ENCODE measurements at places on chromosomes 5 and 9. TPM values are rescaled to one million over a fixed set of nuclear protein-coding genes. Genes with fewer than 3 reads are reported as not detected.
A peak's percentile ranks its signal among the peaks of the same experiment; 100 is the strongest.

RGS7BP gene
- 0.14 TPM for total RNA-seq

WDR38 gene
- 0.14 TPM for total RNA-seq

NUTM2F gene
- not detected for total RNA-seq

OTP gene
- total RNA-seq = 0.05 TPM

PCDHA9 gene
- not detected for total RNA-seq

EQTN gene
- total RNA-seq = 0.05 TPM

GPX8 gene
- 5.1 TPM for total RNA-seq

TICAM2 gene
- 1.8 TPM for total RNA-seq

- H3K4me1 ChIP-seq = no peaks in the 10 kb centered on the region
- H3K36me3 ChIP-seq = no peaks in the 10 kb centered on the region
- H3K27me3 ChIP-seq = no peaks in the 10 kb centered on the region
- H3K27ac ChIP-seq = no peak overlapping the region
- H3K4me3 ChIP-seq = no peak overlapping the region
These were observed 700.3 kb upstream of the TYRP1 start for GRCh38 chr9:11992866-11993265.

DNA sequence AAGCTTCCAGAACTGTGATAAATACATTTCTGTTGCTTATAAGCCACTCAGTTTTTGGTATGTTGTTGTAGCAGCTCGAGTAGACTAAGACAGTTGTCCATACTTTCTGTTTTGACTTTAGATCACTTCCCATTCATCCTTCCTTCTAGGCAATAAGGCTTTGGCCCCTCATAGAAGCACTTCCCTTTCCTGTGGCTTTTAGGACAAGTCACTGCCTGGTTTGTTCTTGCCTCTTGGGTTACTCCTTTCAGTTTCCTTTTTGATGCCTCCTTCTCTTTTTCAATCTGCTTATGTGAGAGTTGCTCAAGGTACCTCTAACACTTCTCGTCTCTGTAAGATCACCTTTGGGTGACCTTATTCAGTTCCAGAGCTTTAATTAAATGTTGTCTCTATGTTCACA lies 72.4 kb upstream of the NTRK2 start:
- H3K27ac ChIP-seq = no peak overlapping the region
- H3K4me1 ChIP-seq = no peaks in the 10 kb centered on the region
- no peak for DNase-seq
- no peaks in the 10 kb centered on the region for H3K27me3 ChIP-seq
- H3K4me3 ChIP-seq = no peak overlapping the region

DNA sequence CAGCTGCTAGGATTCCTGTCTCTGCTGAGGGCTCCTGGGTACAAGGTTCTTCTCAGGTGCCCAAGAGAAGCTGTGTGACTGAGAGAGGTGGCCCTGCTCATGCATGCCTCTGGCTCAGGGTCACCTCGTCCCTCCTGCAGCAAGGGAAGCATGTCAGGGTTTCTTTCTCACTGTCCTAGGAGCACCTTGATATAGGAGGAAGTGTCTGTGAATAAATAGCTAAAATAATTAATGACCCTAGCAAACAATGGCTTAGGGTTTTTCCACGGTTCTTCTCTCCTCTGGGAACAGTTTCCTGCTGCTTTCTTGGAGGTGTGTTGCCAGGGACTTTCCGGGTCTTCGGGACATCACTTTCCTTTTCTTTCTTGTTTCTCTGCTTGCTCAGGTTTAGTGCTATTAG lies 87.2 kb downstream of the ARHGAP26 start:
- H3K27me3 ChIP-seq = no peaks in the 10 kb centered on the region
- H3K4me1 ChIP-seq = peaks cover 9% of the 10 kb centered on the region
- no peak for DNase-seq
- H3K4me3 ChIP-seq = no peak overlapping the region
- H3K36me3 ChIP-seq = no peaks in the 10 kb centered on the region

- no peak overlapping the region for H3K4me3 ChIP-seq
- peaks cover 37% of the 10 kb centered on the region for H3K4me1 ChIP-seq
- H3K27me3 ChIP-seq = no peaks in the 10 kb centered on the region
- DNase-seq = no peak
These were observed 95.6 kb upstream of the DMRT1 start for GRCh38 chr9:745761-746380.

GRCh38 chr5:31937226-31937625 lies 236.9 kb downstream of the GOLPH3 start:
- no peaks in the 10 kb centered on the region for H3K27me3 ChIP-seq
- peak overlapping the region; percentile 60 for H3K27ac ChIP-seq
- no peaks in the 10 kb centered on the region for H3K4me1 ChIP-seq
- H3K36me3 ChIP-seq = no peaks in the 10 kb centered on the region

DNA sequence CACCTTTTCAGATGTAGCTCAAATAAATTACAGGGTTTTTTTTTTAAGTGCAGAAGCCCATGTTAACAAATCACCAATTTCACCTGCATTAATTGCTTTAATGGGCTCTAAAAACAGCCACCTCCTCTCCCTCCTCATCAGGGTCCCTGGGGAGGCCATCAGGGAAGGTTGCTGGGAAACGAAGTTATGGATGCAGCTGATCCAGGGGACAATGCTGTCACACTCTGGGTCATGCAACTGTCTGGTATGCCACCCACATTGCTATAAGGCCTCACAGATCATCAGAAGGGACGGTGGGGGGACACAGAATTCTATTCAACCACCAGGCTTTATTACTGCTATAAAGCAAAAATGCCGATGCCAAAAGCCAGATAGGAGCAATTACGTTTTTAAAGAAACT lies 9.3 kb downstream of the WHRN start:
- H3K27ac ChIP-seq = no peak overlapping the region
- DNase-seq = no peak
- no peaks in the 10 kb centered on the region for H3K27me3 ChIP-seq
- H3K4me1 ChIP-seq = peaks cover 4% of the 10 kb centered on the region
- no peaks in the 10 kb centered on the region for H3K36me3 ChIP-seq

GRCh38 chr9:83153030-83153429 lies 90.1 kb upstream of the RASEF start:
- no peaks in the 10 kb centered on the region for H3K4me1 ChIP-seq
- no peaks in the 10 kb centered on the region for H3K36me3 ChIP-seq
- no peaks in the 10 kb centered on the region for H3K27me3 ChIP-seq
- no peak overlapping the region for H3K27ac ChIP-seq
- H3K4me3 ChIP-seq = no peak overlapping the region
- DNase-seq = no peak

DNA sequence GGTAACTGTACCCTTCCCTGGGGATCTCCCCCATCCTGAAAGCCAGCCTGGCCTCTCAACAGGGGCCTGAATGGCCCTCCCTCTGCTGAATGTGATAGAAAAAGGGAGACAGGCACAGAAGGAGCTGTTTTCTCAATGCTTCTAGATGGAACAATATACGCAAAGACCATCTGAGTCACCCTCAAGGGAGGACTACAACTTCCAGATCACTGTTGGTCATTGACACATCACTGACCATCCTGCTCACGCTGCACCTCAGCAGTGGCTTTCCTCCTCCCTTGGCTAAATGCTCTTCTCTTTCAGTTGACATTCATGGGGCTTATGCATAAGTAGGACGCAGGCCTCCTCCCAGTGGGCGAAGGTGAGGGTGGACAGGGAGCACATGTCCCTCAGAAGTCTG lies 112.2 kb upstream of the SHB start:
- H3K27ac ChIP-seq = no peak overlapping the region
- H3K36me3 ChIP-seq = no peaks in the 10 kb centered on the region
- H3K27me3 ChIP-seq = no peaks in the 10 kb centered on the region
- DNase-seq = no peak
- H3K4me1 ChIP-seq = no peaks in the 10 kb centered on the region
- no peak overlapping the region for H3K4me3 ChIP-seq

GRCh38 chr9:88983865-88984542 lies 7.3 kb upstream of the S1PR3 start:
- no peak overlapping the region for H3K27ac ChIP-seq
- H3K4me3 ChIP-seq = no peak overlapping the region
- no peaks in the 10 kb centered on the region for H3K36me3 ChIP-seq
- no peak for DNase-seq
- H3K4me1 ChIP-seq = peaks cover 5% of the 10 kb centered on the region

- peaks cover 17% of the 10 kb centered on the region for H3K4me1 ChIP-seq
- H3K36me3 ChIP-seq = peaks cover 6% of the 10 kb centered on the region
- H3K27ac ChIP-seq = no peak overlapping the region
- no peak for DNase-seq
These were observed 4.9 kb downstream of the FBXO38 start for GRCh38 chr5:148388696-148389095.

GRCh38 chr5:134174841-134175839 lies 1.6 kb downstream of the SKP1 start:
- no peak for DNase-seq
- peaks cover 37% of the 10 kb centered on the region for H3K36me3 ChIP-seq
- H3K27ac ChIP-seq = no peak overlapping the region
- H3K4me3 ChIP-seq = peak overlapping the region; percentile 96
- H3K4me1 ChIP-seq = peaks cover 18% of the 10 kb centered on the region

GRCh38 chr5:6792376-6792775 lies 79.1 kb downstream of the TENT4A start:
- no peak overlapping the region for H3K27ac ChIP-seq
- no peak for DNase-seq
- no peaks in the 10 kb centered on the region for H3K27me3 ChIP-seq
- H3K4me1 ChIP-seq = peaks cover 7% of the 10 kb centered on the region

DNA sequence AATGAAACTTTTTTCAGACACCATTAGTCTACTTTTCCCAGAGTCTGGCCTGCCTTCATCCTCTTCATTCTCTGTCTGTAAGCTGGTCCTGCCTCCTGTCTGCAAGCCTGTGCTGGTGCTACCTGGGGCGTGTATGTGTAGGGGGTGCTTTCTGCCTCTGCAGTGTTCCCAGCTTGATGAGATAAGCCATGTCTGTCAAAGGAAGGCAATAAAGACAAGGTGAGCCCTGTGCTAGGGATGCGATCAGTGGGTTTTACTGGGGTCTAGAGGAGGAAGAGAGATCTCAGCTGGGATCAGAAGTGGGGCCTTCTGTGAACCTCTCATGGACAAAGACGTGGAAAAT lies 78.0 kb upstream of the TGFBR1 start:
- H3K4me1 ChIP-seq = peaks cover 20% of the 10 kb centered on the region
- H3K27me3 ChIP-seq = no peaks in the 10 kb centered on the region
- no peaks in the 10 kb centered on the region for H3K36me3 ChIP-seq
- DNase-seq = no peak

DNA sequence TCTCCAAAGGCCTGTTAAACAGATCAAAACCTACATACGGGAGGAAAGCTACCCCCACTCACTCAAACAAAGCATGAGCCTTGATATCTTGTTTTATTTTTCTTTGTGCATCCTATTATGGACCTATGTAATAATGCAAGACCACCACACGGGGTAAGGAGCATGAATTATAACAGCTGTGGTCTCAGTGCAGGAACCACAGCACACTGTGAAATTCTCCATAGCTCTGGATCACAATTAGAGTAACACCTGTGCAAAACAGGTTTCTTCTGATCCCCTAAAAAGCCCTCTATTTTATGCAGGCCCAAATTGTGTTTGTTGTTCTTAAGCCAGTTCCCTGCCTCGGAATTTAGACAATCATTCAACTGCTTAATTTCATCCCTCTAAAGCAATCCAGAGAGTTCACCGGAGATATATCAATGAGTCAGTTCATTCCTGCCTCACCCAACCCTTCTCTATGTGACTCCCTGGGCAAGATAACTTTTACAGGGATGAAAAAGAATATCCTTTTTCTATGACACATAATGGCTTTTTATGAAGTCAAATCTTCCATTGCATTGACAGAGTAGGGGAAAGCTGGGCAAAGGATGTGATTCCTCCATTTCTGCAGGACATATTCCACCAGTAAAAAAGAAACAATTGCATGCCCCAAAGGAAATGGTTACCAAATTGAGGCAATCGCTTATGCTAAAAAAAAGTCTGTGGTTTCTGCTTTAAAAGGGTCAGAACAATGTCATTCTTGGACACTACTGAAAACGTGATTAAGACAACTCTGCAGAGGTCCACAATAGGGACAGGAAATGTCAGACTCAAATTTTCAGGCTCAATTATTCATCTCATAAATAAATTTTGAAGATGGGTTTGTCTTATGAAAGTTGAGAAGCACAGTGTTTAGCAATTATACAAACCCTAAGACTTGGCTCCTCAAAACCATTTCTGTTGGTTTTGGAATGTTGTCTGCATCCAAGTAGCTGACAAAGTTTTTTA lies 41.6 kb upstream of the FST start:
- DNase-seq = no peak
- H3K27ac ChIP-seq = no peak overlapping the region
- H3K36me3 ChIP-seq = no peaks in the 10 kb centered on the region
- H3K4me3 ChIP-seq = no peak overlapping the region
- no peaks in the 10 kb centered on the region for H3K4me1 ChIP-seq

GRCh38 chr5:139431706-139432105 lies 7.6 kb downstream of the DNAJC18 start:
- H3K27ac ChIP-seq = no peak overlapping the region
- H3K27me3 ChIP-seq = no peaks in the 10 kb centered on the region
- H3K4me1 ChIP-seq = no peaks in the 10 kb centered on the region

GRCh38 chr5:61290791-61291210 lies 41.3 kb upstream of the ZSWIM6 start:
- H3K27ac ChIP-seq = no peak overlapping the region
- no peaks in the 10 kb centered on the region for H3K27me3 ChIP-seq
- no peaks in the 10 kb centered on the region for H3K4me1 ChIP-seq
- DNase-seq = no peak
- no peaks in the 10 kb centered on the region for H3K36me3 ChIP-seq

DNA sequence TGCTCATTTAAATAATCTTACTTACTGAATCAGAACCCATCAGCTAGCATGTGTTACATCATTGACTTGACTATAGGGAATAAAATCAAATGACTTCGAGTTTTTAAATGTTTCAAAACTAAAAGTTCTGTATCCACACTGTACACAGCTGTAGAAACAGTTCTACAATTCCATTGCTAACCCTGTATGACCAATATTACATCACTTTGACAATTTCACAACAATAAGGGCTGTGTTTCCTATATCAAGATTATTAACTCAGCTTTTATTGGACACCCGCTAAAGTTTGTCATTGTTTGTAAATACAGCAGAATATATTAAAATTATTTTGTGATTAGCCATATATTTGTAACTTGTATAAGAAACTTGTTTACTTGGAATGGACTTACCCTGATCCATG lies 540.8 kb downstream of the PRELID2 start:
- no peaks in the 10 kb centered on the region for H3K36me3 ChIP-seq
- H3K4me3 ChIP-seq = no peak overlapping the region
- H3K27ac ChIP-seq = no peak overlapping the region
- H3K27me3 ChIP-seq = no peaks in the 10 kb centered on the region

- H3K4me1 ChIP-seq = no peaks in the 10 kb centered on the region
- H3K36me3 ChIP-seq = no peaks in the 10 kb centered on the region
- no peak overlapping the region for H3K27ac ChIP-seq
These were observed 764.6 kb downstream of the CDH12 start for GRCh38 chr5:22088517-22088916.

Data from thymus (tissue), 14 donors.